ENCODE measurements at places on chromosomes 3 and 15. TPM values are rescaled to one million over a fixed set of nuclear protein-coding genes. Genes with fewer than 3 reads are reported as not detected.

Gene CCR1
- 1.5 TPM for total RNA-seq

Gene MOBP
- not detected for total RNA-seq

Gene CKMT1A
- not detected for total RNA-seq

Gene ATP10A
- 24.0 TPM for total RNA-seq

Gene KBTBD13
- total RNA-seq = not detected

Gene TNNC1
- total RNA-seq = 2.2 TPM

Gene GPR27
- 2.3 TPM for total RNA-seq

Gene SKOR1
- total RNA-seq = 0.16 TPM

Gene CHRNA5
- total RNA-seq = 8.4 TPM

Gene IQCF5
- total RNA-seq = not detected

Gene NDUFB5
- total RNA-seq = 110 TPM

Gene PIERCE2
- total RNA-seq = not detected

Gene GRM7
- total RNA-seq = not detected

Gene AADACL2
- total RNA-seq = not detected

Gene PPP1R14D
- total RNA-seq = not detected

Gene ACAD9
- 50.5 TPM for total RNA-seq

Measured in CD8-positive, alpha-beta memory T cell (primary cell).